ENCODE measurements at places on chromosomes 5 and 9.

GRCh38 chr5:93208141-93208751 is 372.8 kb downstream of the NR2F1-AS1 start:
- no peak for DNase-seq

DNA sequence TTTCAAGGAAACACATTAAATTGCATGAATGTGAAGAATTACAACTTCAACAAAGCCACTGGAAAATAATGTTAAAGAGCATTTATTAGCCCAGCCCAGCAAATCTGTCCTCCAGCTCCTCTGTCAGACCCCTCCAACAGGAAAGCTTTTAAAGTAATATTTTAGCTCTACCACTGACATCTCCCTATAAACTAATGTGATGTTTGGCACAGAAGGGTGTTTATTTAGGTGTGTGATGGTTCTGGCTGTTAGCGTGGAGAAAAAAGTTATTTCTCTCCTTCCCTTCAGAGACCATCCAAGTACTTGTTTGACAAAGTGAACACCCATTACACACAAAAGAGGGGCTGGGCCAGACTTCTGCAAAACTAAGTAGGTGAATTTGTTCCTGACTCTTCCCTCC is 111.9 kb upstream of the TARS1 start:
- DNase-seq = no peak

DNA sequence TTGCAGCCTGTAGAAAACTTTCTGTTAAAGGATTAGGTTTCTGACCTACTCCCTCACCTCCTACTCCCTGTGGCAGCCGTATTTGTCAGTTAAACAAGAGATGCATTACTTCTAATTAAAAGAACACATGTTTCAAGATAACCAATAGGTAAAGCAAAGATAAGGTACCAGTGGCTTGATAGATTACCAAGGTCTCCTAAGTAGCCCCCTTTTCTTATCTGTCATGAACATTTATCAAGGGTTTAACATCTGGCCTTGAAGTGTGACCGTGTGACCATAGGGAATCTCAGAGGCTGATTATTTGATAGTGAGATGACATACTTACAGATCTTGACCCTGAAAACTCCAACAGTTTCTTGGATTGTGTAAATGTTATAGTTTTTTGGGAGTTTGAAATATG is 764.0 kb upstream of the EDIL3 start:
- no peak for DNase-seq

DNA sequence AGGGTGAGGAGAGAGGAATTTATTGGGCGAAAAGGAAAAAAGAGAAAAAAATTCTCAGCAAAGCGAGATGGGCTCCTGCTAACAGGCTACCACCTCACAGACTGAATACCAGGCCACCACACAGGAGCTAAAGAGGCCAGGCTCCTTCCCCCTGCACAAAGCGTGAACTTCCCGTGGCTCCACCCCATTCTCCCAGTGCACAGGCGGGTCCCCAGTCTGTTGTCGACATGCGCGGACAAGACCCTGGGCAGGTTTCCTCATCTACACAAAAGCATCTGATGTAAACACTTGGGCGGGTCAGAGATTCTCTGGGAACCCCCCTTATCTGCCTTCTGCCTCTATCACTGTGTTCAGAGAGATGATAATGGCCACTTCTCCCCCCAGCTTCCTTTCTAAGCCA is 34.2 kb downstream of the IL31RA start:
- DNase-seq = no peak

DNA sequence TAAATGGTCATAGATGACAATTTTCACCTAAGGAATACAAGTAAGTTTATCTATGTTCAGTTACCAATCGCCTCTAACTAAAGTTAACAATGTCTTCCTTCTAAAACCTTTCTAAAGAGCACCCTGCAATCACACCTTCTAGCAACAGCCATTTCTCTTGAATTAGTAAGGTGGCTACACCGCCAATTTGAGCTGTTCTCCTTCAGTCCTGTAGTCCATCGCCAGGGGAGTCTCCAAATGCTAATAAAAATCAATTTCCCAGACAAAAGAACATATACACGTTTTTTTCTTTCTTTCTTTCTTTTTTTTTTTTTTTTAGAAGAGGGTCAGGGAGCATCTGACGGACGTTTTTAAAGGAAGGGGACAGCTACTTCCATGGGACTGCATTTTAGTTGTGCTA is 729 bp upstream of the RORB start:
- DNase-seq = no peak

DNA sequence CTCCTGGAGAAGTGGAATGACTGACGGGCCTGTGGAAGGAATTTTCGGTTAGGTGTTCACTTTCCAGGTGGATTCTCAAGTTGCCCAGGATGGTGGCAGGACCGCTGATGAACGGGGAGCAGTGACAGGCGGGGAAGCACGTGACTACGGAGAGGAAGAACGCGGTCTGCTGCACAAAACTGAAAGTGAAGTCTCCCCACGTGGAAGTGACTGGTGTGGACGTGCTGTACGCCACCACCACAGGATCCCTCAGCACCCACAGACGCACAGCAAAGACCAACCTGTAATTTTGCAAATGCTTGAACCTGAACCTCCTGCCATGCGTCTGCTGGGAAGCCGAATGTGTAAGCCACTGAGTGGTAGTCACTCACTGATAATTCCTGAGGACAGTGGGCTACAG is 51.4 kb downstream of the RNF130 start:
- no peak for DNase-seq

GRCh38 chr5:151897020-151897552 is 27.6 kb downstream of the GLRA1 start:
- DNase-seq = no peak

DNA sequence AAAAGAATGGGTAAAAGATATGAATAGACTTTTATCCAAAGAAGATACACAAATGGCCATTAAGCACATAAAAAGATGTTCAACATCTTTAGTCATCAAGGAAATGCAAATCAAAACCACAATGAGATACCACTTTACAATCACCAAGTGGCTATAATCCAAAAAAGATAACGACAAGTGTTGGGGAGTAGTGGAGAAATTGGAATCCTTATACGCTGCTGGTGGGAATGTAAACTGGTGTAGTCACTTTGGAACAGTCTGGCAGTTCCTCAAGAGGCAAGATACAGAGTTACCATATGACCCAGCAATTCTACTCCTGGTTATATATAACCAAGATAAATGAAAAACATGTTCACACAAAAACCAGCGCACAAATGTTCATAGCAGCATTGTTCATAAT is 234.9 kb downstream of the SPATA31D1 start:
- DNase-seq = no peak

GRCh38 chr9:114538241-114538640 is 33.0 kb upstream of the WHRN start:
- no peak for DNase-seq

- no peak for DNase-seq
Observed at GRCh38 chr5:116472274-116472673, 102.3 kb downstream of the SEMA6A start.

GRCh38 chr5:26482810-26483375 is 555.5 kb downstream of the CDH9 start:
- DNase-seq = no peak

DNA sequence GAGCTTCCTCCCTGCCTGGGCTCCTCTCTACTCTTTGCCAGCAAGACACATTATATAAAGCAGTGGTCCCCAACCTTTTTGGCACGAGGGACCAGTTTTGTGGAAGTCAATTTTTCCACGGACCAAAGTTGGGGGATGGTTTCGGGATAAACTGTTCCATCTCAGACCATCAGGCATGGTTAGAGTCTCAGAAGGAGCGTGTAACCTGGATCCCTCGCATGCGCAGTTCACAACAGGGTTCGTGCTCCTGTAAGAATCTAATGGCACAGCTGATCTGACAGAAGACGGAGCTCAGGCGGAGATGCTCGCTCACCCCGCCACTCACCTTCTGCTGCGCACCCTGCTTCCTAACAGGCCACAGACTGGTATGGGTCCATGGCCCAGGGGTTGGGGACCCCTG is 142.8 kb downstream of the LIFR start:
- no peak for DNase-seq

- DNase-seq = no peak
Observed at GRCh38 chr5:138077064-138077696, 6.7 kb upstream of the WNT8A start.

DNA sequence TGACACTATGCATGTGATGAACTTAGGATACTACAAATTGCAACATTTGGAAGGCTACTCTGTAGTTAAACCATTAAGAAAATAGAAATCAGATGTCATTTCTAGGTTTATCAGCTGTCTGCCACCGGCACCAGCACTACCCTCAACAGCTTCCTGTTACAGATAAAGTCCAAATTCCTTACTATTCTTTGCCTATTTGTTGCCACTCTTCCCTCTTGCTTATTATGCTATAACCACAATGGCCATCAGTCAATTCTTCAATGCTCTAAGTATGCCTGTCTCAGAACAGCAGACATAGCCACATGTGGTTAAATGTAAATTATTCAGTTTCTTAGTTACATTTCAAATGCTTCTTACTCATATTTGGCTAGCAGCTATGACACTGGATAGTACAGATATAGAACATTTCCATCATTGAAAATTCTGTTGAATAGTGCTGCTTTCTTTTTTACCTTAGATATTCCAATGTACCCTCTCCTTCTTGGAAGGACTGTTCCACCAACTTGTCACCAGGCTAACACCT is 21.0 kb downstream of the DHX29 start:
- no peak for DNase-seq

DNA sequence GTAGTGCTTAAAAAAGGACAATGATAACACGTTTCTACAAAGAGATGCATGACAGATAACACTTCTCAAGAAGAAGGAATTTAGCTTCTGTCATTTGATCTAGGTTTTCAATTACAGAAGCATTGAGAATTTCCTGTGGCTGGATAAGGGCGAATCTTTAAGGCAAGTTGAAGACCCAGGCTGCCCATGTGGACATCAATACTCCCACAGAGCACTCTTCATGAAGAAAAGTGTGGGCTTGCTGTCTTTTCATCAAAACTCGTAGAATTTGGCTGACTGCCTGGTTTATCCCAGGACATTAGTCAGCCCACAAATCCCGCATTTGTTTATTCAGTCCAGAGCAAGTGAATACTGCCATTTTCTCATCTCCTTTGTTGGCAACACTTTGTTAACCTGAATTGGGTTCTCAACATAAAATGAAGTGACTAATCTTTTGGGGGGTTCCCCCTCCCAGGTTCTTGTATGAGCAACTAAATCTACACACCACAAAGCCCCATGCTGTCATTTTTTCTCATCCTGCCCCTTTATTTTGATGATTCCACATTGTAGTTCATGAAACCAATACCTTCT is 43.4 kb upstream of the CDKN2B start:
- no peak for DNase-seq

DNA sequence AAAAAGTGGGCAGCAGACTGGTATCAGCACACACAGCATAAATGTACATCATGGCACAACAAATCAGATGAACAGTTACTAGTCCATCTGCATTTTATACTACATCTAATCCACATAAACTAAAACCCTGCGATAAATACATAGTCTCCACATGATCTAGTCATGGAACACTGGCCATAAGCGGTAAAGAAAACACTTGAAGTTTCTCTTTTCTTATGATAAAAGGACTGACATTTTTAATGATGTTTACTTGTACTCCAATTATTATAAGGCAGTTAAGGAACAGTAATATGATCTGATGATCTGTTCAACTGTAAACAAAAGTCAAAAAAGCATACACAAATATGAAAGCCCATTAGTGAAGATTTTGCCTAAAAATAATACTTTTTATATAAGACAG is 112.5 kb downstream of the MPDZ start:
- no peak for DNase-seq

- no peak for DNase-seq
Observed at GRCh38 chr5:177385720-177386119, 1.5 kb downstream of the SLC34A1 start.

DNA sequence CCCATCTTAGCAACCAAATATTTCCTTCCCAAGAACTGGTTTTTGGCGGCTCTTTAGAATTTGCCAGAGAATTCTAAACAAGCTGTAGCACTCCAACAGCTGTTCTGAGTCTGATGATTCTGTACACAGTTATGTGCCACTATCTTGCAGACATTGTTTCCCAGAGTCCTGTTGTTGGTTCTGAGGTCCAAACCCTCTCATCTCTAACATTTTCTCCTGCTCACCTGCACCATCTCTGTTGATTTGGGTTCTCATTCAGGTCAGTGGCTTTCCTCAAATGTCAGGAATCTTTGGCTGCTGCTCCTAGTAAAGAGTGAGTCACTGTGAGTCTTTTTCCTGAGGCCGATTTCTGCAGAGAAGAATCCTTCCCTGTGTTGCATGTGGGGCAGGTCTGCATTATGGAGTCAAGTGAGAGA is 50.0 kb downstream of the CAMSAP1 start:
- DNase-seq = no peak

DNA sequence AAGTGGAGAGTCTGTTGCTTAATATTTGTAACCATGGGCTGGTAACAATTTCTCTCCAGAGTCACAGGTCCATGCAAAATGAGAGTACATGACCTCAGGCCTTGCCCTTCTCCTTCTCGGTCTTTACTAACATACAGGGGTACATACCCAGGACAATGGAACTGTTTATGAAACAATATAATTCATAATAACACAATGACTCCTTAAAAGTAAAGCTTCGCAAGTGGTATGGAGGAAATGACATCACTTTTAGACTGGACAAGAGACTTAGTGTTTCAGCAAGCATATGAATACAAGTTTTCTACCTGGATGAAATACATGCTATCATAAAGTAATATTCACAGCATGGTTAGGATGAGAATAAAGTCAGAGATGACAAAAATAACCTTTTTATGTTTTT is 386.6 kb downstream of the PLK2 start:
- DNase-seq = no peak

- DNase-seq = no peak
Observed at GRCh38 chr5:167375125-167375524, 916.3 kb upstream of the WWC1 start.

- no peak for DNase-seq
Observed at GRCh38 chr5:158264264-158264663, 405.3 kb upstream of the CLINT1 start.

DNA sequence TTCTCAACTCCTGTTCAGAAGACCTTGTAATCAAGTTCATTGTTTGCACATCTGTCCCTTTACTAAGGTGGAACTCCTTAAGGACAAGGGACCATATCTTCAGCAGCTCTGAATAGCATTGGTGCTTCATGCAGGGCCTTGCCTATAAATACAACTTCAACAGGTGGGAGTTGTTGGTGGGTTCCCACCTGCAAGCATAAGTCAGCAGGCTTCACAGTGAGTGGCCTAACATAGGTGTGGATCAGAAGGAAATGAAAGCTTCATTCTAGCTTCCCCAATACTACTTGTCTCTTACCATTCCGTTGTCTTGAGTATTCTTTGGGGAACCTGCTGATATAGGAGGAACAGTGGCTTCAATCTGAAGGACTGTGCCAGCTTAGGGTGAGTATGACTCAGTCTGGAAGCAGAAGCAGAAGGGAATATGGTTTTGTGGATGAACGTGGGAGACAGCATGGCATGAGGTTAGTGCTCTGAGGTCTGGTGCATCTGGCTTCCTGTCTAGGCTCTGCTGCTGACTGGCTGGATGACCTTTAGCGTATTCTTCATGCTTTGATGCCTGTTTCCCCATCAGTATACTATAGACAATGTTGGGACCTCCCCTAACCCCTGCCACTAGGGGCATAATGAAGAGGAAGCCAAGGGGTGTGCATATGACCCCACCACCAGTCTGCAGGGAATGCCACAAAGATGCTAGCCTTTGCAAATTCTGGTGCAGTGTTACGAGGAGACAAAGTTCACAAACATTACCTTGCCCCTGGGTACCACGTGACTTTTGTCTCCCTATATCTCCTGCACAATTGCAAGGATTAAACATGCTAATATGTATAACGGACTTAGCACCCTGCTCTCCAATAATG is 192.3 kb downstream of the PALM2AKAP2 start:
- DNase-seq = no peak
